ENCODE measurements at places on chromosomes 2 and 18.

- no peak for DNase-seq
Measured at GRCh38 chr2:190869721-190870120, 10.9 kb upstream of the GLS start.

GRCh38 chr18:11411048-11411447 is 198.3 kb upstream of the SLC35G4 start:
- DNase-seq: no peak

- no peak for DNase-seq
Measured at GRCh38 chr18:38886861-38887670, 1321.5 kb upstream of the CELF4 start.

DNA sequence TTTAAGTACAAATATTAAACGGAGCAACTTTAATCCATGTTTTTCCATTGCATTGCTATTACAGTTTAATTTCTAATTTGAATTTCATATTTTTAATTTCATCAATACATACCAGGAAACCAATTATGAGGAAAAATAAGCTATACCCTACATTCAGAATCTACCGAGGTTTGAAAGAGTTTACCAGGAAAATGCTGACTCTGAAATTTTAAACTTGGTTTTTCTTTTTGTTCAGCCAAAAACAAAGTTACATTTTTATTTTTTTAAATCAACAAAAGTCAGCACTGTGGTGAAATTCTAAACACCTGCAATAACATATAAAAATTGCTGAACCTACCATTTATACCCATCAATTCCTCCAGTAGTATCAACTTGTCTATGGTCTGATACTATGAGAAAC is 53.7 kb downstream of the GFPT1 start:
- DNase-seq: no peak
